ENCODE measurements at places on chromosomes 16 and 17.
A peak's percentile ranks its signal among the peaks of the same experiment; 100 is the strongest.

DNA sequence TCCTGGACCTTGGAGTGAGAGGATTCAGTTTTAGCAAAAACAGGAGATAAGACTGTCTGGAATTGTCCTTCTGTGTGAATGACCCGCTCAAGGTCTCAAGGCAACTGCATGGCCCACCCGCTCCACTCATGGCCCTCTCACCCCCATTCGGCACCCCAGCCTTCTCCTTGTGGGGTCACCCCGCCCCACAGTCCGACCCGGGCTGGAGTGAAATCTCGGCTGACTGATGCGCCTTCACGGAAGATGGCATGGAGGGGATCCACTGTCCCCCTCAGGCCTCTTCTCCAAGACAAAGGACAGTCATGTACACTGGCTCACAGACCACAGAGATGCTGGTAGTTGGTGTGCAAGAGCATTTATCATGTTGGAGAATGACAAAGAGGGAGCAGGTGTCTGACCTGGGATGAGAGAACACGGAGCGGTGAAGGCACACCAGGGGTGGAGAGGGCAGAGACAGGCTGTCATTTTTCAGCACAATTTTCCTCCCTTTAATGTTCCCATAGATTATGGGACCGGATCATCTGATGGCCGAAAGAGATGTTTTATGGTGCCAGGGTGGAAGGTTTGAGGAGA, 391.9 kb upstream of the TNRC6C start:
- DNase-seq = no peak

DNA sequence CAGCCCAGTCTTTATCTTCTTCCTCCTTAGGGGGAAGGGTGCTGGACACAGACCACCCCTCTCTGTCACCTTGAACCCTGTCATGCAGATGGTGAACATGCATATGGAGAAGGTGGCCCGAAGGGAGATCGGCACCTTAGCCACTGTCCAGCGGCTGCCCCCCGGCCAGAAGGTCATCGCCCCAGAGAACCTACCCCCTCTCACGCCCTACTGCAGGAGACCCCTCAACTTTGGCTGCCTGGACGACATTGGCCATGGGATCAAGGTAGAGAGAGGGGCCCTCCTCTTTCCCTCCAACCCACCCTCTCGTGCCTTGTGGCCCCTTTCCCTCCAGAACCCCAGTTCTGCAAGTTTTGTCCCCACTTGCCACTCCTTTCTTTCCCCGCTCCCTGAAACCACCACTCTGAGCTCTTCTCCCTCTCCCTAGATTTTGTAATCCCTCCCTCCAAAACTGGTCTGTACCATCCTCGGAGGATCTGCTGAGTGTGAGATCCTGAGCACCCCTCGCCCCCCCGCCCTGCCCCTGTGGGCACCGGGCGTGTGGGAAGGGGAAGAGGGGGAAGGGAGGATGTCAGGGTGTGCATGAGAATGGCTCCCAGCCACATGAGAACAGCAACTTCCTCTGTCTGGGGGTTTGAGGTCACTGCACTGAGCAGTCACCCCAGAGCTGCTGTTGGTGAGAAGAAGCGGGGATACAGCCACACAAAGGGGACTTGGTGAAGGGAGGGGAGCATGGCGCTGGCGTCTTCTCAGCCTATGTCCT, 7.3 kb downstream of the ABI3 start:
- DNase-seq = no peak

GRCh38 chr16:58684001-58684353, 593 bp downstream of the SLC38A7 start:
- DNase-seq = no peak

DNA sequence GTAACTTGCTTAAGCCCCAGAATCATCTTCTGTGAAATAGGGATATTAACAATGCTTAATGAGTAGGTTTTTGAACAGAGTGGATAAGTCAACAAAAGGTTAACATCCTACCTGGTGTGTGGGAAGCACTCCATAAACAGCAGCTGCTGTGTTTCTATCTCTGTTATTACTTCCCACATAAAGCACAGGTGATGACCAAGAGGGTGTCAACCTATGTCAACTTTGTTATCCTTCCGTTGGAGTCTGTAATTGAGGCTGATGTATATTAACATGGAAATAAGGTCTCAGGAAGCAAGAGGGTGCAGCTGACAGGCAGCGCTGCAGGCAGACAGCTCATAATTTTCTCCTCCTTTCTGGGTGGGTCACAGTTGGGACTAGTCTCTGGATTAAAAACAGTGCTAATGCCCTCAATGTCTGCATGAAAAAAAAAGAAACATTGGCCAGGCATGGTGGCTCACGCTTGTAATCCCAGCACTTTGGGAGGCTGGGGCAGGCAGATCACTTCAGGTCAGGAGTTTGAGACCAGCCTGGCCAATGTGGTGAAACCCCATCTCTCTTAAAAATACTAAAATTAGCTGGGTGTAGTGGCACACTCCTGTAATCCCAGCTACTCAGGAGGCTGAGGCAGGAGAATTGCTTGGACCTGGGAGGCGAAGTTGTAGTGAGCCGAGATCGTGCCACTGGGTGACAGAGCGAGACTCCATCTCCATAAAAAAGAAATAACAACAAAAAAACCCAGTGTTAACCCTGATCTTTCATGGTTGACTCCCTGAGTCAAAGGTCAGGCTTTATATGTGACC, 269.6 kb downstream of the SNX29 start:
- DNase-seq = no peak

GRCh38 chr17:80187515-80187941, 17.7 kb downstream of the CARD14 start:
- DNase-seq = peak; percentile 53

GRCh38 chr16:2992383-2993081, 12.3 kb upstream of the PKMYT1 start:
- DNase-seq = no peak

- DNase-seq = peak; percentile 74
These were observed 11.6 kb upstream of the CBX4 start for GRCh38 chr17:79850571-79851460.

- DNase-seq = no peak
These were observed 16.2 kb downstream of the CHP2 start for GRCh38 chr16:23771027-23771426.

DNA sequence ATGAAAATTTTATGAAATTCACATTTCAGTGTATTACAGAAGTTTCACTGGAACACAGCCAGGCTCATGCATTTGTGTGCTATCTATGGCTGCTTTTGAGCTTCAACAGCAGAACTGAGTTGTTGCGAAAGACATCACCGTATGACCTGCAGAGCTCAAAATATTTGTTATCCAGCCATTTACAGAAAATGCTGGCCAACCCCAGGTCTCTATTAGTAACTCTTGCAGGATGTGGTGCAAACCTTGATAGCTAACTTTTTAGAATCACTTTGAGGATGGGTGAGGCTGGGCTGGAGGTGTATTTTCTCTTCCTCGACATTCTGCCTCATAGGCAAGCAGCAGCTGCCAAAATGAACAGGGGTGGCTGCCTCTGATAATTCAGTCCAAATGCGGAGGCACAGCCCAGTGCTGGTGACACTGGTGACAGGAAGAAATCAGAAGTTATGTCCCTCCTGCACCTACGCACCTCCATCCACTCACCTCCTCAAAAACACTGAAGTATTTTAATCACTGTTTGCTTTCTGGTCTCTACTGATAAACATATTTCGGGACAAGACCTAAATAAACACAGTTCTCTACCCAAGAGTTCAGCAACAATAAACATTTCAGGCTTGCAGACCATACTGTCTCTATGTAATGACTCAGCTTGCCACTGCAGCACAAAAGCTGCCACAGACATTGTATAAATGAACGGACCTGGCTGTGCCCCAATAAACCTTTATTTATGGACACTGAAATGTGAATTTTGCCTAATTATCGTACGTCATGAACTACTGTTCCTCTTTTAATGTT, 28.5 kb downstream of the ARHGAP17 start:
- DNase-seq = no peak

- DNase-seq = no peak
These were observed 159.4 kb upstream of the ZNF267 start for GRCh38 chr16:31713945-31714902.

- no peak for DNase-seq
These were observed 37.7 kb downstream of the GP2 start for GRCh38 chr16:20289571-20289970.

DNA sequence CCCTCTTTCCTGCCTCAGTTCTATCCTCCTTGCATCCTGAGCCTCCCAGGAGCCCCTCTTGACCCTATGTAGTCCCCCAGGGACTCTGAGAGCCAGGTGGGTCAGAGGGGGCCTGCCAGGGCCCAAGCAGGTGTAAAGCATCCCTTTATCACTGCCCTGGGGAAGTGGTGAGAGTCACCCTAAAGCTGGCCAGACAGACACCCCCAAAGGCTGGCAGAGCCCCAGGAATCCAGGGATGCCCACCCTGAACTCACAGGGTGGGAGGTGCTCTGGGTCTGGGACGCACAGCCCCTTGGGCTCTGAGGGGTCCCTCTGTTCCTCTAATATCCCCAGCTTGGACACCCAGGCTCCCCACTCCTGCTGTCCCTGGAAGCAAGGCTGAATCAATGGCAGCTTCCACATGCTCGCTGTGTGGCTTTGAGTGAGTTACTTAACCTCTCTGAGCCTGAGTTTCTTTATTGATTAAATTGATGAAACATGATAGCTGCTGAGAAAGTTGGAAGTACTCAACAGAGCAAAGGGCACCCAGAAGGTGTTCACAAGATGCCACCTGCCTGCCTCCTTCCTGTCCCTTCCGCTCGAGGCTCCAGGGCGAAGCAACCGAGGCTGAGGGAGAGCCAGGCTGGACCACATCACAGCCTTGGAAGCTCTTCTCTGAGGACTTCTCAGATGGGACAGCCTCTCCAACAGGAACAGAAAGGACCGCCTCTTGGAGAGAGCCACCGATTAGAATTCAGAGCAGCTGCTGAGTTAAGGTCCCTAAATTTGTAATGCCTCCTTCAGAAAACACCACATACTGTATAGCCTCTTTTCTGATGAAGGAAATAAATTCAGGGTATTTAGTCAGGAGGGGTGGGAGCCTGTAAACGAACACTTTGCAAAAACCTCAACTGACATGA, 67.1 kb upstream of the DOC2B start:
- no peak for DNase-seq

DNA sequence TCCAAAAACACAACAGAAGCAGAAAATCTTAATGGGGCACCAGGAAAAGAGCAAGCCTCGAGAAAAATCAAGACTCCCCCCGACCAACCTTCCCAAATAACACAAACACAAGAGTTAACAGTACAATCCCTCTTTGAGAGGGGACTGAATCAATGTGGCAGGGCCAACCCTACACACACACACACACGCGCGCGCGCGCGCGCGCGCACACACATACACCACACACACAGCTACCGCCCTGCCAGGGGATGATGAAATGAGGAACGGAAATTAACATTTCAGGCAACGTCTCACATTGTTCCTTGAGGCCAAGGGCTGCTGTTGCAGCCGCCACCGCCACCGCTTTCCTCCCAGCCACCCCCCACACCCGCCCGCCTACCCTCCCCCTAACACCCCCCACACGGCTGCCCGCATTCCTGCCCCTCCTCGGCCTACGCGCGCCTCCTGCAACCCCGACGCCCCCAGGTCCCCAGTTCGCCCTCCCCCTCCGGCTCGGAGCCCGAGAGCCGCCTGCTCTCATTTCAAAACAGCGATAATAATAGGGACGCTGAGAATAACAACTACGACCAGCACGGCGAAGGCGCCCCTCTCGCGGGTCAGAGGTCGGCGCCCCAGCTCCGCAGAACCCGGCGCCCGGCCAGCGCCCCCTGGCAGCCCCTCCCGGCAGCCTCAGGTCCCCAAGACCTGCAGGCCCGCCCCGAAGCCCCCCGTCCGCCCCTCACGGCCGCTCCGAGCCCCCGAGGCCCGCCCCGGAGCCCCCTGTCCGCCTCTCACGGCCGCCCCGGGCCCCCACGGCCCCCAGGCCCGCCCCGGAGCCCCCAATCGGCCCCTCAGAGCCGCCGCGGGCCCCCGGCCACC, 1.1 kb downstream of the ANKRD11 start:
- peak; percentile 86 for DNase-seq

- DNase-seq = no peak
These were observed 17.9 kb upstream of the TANGO6 start for GRCh38 chr16:68825427-68825826.

GRCh38 chr16:76343769-76344168, 66.6 kb downstream of the CNTNAP4 start:
- DNase-seq = no peak

DNA sequence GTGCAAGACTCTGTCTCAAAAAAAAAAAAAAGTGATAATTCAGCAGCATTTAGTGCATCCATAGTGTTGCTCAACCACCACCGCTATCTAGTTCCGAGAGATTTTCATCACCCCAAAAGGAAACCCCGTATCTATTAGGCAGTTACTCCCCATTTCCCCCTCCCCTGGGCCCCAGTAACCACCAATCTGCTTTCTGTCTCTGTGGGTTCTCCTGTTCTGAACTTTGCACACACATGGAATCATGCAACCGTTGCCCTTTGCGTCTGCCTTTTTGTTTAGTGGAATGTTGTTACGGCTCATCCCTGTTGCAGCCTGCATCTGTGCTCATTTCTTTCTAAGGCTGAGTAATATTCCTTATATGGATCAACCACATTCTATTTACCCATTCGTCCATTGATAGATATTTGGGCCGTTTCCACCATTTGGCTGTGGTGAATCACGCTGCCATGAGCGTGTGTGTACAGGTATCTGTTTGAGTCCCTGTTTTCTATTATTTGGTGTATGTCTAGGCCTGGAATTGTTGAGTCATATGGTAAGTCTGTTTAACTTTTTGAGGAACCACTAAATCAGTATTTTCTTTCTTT, 8.7 kb upstream of the SYNGR2 start:
- DNase-seq = no peak

GRCh38 chr16:55559933-55560516, 6.5 kb upstream of the CAPNS2 start:
- DNase-seq = no peak

DNA sequence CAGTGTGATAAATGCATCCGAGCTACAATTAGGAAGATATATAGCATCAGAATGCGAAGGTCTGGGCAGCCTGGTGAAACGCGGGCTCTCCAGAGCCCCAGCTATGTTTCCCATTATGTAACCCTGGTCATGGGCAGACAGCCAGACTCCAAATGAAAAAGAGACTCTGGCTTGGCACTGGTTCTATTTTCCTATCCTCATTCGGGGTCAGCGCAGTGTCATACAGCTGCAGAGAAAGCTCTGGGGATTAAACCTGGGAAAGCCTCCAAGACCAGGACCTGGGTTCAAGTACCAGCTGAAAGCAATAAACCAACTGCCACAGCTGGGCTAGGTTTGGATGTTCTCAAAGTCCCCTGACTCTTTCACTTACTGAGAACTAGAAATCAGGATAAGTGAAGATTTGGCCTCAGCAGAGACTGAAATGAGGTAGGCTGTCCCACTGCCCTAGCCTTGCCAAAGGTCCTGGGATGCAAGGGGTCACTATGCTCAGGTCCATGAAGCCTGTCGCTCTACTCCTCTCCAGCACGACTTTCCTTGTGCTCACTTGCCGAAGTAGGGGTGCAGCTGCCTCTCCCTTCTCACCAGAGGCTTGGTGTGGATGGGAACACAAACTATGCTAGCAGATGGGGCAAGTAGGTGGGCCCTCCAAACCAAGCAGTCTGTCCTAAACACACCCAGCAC, 123.8 kb downstream of the SMG6 start:
- DNase-seq = no peak

Measured in Calu3 (cell line).